ENCODE measurements at places on chromosomes 11 and 22.

DNA sequence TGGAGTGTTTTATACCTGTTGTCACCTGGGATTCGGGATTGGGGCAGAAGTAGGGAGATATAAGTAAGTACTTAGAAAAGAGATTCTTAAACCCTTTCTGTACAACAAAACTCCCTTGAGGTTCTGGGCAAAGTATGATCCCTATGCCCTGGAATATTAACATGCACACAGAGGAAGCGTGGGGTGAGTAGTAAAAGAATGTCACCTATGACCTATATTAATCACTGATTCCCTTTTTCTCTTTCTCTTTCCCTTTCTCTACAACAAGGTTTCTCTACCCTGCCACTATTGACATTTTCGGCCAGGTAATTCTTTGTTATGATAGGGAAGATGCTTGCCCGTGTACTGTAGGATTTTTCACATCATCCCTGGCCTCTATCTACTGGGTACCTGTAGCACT is 209.7 kb upstream of the PLET1 start:
- DNase-seq, result no peak

DNA sequence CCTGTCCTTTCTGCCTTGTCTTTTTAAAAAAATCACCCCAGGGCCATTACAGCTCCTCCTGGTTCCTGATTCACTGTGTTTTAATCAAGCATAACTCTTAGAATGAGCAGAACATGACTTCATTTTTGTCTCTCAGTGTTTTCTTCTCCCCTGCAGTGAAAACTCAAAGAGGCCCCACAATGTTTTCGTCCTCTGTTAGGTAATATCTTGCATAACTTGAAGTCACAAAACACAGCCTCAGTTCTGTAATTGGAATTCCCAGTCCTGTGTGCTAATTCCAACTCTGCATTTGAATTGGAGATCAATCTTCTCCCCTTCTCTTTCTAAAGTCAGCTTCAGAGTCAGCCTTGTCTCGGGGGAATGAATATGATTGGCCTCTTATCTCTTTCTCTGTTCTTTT is 186.5 kb upstream of the NAV2 start:
- DNase-seq, result no peak

GRCh38 chr22:25048659-25049647 is 96.4 kb downstream of the KIAA1671 start:
- peak; percentile 59 for DNase-seq

DNA sequence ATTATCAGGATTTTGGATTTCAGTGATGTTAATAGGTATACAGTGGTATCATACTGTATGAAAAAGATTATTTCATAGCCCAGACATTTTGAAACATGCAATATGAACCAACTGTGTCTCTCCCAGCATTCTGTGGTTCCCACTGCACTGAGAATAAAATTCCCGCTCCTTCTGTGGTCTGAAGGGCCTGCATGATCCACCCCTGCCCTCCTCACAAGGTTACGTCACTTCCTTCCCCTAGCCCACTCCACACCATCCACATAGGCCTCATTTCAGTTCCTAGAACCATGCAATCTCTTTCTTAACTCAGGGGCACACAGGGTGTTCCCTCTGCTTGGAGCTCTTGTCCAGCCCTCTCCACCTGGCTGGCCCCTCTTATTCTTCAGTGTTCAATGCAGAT is 103.1 kb downstream of the TSPAN18 start:
- peak; percentile 13 for DNase-seq

DNA sequence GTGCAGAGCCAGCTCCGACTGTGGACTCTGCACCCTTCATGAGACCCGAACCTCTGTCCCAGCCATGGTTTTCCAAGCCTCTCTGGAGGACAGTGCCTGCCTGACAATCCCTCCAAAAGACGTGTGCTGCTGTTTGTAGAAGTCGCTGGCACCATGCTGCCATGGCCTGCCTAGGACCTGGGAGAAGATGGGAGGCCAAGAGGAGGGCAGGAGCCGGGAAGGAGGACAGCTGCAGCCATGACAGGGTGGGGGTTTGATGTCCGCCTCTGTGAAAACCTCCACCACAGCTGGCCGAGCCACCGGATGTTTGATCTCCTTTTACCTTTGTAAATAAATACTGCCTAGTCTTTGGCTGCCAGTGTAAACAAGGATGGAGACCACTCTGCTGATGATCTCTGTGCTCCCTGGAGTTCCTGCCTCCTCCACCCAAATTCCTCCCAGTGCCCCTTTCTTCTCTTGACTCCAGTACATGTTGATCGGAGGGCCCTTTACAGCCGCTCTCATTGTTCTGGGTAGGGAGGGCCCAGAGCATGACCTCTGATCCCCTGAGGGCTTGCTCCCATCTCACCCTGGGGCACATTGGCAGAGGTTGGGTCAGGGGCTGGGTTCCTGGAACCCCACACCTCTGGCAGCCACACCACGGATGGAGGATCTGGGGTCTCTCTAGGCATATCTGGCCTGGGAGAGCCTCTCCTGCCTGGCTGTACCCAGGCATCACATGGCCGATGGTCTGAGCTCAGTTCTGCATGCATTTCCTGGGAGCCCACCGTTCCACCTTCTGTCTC is 66.9 kb downstream of the BCR start:
- DNase-seq, result no peak

GRCh38 chr11:66051766-66052663 is at the start of gene SF3B2:
Gene SF3B2, plus strand, starts transcription at chr11:66052364. Its CDS starts 21 bp downstream, at chr11:66052385.
- peak; percentile 99 for DNase-seq

DNA sequence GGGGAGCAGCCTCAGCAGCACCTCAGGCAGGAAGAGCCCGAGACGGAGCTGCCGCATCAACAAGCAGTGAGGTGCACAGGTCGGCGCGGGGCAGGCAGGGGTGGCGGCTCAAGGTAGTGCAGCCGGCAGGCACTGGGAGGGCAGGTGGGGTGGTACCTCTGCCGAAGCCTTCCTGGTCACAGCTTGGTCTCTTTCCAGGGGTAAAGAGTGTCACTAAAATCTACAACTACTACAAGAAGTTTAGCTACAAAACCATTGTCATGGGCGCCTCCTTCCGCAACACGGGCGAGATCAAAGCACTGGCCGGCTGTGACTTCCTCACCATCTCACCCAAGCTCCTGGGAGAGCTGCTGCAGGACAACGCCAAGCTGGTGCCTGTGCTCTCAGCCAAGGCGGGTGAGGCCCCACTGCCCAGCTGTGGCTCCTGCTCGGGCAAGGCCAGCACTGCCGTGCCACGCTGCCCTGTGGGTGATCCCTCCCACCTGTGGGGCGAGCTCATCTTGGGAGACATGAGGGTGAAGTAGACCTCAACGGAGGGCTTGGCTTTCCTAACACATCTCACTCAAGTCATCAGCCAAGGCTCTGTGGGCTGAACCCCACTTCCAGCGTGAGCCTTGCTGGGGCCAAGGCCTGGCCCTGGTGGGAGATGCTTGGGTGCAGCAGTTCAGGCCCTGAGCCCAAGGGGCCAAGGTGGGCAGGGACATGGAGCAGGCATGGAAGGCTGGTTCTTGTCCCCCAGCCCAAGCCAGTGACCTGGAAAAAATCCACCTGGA is 13.6 kb downstream of the GATD1 start:
- no peak for DNase-seq

- no peak for DNase-seq
Measured at GRCh38 chr11:88521799-88522201, 184.3 kb upstream of the CTSC start.

Measured in KBM-7 (cell line).